ENCODE measurements at places on chromosomes 2 and 18.

- no peak for DNase-seq
These were observed 216.1 kb downstream of the TTC32 start for GRCh38 chr2:19685731-19686130.

DNA sequence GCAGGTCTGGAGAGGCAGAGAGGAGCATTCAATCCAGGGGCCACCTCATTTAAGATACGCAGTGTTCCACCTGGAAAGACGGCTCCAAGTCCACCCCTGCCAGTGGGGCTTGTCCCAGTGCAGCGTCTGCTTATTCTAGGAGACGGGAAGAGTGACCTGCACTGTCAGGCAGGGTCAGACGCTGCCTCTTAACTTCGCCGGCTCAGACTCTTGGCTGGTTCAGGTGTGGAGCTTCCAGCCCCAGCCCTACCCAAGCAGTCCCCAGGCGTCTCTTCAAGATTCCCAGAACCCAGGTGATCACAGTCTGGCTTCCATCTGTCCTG is 208.5 kb downstream of the TFCP2L1 start:
- no peak for DNase-seq

DNA sequence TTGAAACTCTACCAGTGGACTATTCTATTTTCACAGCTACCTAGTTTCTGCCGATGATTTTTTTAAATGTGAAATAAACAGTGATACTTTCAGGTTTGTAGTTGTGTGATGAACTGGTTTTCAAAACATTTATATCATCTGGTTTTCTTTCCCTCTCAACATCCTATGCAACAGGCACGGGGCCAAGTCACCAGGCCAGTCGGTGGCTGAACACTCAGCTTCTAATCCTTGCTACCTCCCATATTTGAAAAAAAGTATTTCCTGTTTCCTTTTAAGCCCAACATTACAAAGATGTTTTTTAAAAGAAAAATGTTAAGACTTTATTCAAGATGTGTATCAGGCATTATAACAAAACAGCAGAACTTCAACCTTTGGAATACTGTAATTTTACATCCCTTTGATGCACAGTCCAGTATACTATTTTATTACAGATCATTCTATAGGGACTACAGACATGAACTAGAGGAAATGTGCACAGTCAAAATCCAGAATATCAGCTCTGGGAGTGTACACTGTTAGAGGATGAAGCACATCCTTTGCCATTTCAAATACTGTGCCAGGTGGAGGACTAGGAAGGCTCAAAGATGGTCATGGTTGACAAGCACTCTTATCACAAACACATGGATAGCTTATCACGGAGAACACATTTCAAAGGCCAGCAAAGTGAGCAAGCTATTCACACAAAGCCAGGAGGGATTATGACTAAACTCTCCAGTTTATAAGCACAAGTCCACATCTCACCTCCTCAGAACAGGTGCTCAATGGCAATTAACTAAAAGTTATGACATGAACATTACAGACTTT is 14.6 kb downstream of the MRPL35 start:
- DNase-seq = no peak

DNA sequence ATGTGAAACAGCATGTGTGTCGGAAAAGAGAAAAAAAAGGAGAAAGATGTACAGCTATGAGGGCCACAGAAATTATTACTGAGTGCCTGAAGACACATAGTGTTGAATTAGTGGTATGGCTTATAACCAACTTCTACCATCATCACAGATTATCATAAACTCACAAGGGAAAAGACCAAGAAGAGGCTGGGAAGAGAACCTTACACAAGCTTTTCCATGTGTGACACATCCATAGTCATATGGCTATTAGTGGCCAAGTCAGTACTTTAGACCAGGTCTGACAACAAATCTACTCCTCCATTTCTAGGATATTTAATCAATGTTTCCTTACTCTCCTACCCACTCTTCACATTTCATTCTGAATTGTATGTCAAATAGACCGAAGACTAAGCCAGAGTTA is 3.5 kb upstream of the GALNT5 start:
- DNase-seq = no peak

DNA sequence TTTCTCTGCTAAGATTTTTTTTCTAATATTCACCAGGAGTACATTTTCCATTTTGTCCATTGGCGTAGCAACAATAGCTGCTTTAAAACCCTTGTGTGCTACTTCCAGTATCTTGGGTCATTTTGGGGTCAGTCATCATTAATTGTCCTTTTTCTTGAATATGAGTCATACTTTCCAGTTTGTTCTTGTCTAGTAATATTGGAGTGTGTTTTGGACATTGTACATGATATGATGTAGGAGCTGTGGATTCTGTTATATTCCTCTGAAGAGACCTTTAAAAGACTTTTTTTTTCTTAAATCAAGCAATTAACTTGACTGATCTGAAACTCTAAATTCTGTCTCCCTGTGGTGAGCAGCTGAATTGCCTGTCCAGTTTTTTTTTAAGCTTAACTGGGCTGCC is 40.8 kb downstream of the AGPS start:
- DNase-seq = no peak

DNA sequence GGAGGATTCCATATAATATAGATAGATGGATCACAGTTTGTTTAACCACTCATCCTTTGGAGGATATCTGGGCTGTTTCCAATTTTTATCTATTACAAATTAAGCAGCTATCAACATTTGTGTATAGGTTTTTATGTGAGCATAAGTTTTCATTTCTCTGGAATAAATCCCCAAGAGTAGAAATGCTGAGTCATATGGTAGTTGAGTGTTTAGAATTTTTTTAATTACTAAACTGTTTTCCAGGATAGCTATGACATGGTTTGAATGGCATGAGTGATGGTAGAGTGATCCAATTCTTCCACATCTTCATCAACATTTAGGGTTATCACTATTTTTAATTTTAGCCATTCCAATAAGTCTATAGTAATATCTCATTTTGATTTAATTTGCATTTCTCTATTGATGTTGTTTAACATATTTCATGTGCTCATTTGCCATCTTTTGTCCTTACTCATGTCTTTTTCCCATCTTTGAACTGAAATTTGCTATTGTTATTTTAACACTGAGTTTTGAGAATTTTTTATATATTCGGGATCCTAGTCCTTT is 31.4 kb downstream of the ABCB11 start:
- DNase-seq = no peak

DNA sequence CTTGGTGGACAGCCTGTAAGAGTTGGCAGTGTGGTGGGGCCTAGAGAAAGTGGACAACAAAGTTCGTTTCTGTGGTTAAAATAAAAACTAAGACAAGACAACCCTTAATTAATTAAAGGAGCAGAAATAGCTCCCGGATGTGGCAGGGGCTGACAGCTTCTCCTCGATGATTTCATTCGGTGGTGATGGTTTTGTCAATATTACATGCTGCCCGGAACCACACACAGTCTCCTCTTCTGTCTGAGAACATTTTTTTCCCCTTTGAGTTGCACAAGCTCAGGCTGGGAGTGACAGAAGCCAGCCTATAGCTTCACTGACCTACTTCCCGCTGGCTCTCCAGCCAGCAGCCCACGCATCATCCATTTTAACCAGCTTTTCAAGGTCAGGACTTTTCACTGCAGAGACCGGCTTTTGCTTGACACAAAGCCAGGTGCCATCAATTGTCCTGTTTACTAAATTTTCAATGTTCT is 378.8 kb downstream of the SLC4A3 start:
- DNase-seq = no peak

GRCh38 chr2:240988146-240988545 is 10.3 kb upstream of the SNED1 start:
- DNase-seq = no peak

DNA sequence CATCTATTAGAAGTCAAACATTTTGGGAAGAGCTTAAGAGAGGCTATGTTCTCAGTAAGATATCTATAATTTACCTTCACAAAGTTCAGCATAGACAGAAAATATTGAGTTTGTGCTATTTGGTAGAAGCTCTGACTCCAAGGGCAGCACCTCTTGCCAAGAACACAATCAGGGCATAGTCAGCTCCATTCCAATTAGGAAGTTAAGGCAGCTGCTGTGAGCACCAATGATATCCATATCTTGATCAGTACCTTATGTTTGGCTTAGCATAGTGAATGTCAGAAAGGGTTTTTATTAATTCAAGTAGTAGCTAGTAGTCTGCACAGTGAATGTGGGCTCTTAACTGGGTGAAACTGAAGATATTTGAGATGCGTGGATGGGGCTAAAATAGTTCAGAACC is 86.4 kb upstream of the SPRED2 start:
- DNase-seq = no peak

DNA sequence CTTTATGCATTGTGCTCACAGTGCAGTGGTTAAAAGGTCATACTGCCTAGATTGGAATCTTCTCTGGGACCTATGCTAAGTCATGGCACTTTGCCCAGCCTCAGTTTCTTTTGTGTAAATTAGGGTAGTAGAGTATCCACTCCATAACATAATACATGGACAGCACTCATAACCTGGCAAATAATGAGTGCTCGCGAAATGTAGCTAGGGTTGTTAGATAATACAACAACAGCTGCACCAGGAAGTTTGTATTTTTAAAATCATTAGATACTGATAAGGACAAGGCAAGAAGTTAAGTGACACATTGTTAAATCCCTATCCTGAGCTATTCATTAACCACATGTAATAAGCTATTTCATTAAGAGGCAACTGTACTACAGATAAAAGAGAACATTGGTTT is 13.8 kb upstream of the PLA2R1 start:
- no peak for DNase-seq

- DNase-seq = peak; percentile 26
These were observed 12.0 kb downstream of the ALPG start for GRCh38 chr2:232418466-232419244.

GRCh38 chr2:217289907-217290280 is 430.0 kb upstream of the TNP1 start:
- no peak for DNase-seq
